NCI-H2081 (cell line): ENCODE measurements at places on chromosomes 16 and 17.
A peak's percentile ranks its signal among the peaks of the same experiment; 100 is the strongest.

GRCh38 chr16:22222998-22223397 lies 16.9 kb downstream of the EEF2K start:
- no peak for DNase-seq

DNA sequence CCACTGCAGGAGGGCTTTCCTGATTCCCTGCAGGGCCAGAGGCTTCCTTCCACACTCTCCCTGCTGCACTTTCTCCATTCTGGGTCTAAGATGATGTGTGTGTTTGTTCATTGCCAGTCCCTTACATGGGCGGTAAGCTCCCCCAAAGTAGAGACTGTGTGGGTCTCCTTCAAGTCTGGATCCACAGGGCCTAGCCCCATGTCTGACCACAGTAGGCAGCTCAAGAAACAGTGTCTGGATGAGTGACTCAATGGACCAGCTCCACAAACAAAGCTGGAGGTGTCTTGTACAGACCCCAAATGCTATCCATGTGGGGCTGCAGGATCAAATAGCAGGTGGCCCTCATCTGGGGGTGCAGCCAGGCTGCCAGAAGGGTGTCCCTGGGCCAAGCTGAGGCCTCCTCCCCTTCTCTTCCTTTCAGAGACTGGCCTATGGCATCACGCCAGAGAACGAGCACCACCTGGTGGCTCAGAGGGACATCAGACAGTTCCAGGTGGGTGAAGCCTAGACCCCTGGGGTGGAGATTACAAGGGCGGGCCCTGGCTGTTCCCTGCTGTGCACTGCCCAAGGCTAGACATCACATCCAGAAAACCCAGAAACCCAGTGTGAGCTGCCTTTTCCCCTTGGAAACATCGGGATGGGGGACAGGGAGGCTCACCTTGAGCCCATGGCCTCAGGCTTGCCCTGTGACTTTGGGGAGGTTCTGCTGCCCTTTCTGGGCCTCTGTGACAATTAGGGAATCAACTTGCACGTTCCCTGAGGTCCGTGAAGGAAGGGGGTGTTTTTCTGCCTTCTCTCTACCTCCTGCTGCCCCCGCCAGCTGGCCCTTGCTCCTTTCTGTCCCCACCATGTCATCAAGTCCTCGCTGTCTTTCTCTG lies 45.9 kb downstream of the SLC6A2 start:
- peak; percentile 50 for DNase-seq

DNA sequence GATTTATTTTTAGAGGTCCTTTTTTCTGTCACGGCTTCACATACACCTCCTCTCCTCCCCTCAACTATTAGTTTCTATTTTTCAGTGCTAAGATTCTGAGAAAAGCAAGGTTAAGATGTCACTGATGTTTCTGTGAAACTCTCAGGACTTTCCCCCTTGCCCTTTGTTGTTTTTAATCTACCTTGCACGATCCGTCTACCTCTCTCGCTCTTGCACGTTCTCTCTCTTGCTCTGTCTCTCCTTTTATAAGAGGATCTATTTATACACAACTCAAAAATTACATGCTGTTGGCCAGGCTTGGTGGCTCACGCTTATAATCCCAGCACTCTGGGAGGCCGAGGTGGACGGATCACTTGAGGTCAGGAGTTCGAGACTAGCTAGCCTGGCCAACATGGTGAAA lies 43.6 kb downstream of the RPA1 start:
- no peak for DNase-seq

DNA sequence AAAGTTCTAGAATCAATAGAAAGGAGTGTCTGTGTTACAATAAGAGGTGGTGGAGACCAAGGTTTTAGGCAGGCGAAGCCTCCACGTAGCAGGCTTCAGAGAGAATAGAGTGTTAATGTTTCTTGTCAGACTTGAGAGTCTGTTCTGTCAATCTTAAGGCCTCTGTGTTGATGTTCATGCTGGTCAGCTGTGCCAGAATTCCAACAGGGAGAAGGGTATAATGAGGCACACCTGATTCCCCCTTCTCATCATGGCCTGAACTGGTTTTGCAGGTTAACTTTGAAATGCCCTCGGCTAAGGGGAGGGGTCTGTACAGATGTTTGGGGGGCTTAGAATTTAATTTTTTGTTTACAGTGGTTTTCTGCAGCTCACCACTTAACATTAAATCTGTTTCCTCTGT lies 46.0 kb downstream of the RNF112 start:
- no peak for DNase-seq

DNA sequence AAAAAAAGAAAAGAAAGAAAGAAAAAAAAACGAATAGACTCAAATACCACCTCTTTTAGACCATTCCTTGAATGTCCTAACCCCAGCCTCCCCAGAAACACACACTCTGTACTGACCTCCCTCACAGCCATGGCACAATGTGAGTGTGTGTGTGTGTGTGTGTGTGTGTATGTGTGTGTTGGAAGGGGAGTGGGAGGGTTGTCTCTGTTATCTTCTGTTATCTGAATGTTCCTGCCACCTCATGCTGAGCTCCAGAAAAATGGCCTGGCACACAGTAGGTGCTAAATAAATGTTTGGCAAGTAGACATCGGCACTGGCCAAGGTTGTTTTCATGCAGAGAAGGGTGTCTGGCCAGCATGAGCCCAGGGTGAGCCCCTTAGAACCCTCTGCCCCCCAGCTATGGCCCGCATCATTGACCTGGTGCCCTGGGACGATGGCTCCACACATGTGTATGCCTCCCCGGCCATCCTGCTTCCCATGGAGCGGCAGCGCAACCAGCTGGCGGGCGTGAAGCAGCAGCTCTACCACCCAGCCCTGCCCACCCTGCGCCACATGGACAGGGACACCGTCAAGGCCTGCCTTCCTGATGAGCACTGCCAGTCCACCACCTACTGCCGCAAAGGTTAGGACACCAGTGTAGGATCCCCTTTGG lies 6.6 kb upstream of the CNGB1 start:
- no peak for DNase-seq

DNA sequence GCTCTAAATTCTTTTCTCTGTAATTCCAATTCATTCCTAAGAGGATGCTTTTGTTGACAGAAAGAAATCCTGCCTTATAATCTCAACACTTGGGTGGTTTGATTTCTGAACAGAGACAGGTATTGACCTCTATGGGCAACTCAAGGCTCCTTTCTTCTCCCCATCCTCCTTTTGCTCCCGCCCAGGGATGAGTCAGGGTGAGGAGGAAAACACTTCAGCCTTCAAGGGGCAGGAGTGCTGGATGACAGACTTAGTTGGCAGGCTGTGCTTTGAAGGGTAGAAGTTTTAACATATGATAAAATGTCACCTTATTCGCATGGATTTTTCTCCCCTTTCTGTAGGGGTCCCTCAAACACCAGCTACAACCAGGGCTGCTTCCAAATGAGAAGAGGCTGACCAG lies 16.7 kb upstream of the TOM1L1 start:
- no peak for DNase-seq

DNA sequence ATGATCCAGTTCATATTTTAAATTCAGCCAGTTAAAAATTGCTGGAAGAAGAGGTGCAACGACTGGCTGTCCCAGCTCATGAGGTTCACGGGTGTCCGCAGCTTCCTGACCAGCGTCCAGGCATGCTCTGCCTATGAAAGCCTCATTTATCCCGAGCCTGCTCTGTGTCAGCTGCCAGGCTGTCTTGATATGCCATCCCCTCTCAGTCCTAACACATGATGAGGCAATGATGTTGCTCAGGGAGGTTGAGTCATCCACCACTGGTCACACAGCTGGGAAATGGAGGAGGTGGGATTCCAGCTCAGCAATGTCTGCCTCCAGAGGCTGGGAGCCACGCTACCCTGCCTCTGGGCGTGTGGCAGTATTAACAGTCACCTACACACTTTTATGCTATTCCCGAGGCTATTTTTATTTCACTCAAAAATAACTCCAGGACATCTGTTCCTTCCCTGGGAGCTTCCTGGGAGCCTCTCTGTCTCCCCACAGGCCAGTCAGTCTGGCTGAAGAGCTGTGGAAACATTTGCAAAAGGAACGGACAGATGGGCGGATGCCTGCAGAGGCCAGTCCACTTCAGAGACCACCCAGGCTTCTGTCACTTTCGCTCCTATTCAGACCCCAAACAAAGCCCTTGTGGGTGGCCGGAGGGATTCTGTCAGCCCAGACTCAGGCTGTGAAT lies 22.5 kb downstream of the RAB11FIP4 start:
- no peak for DNase-seq

DNA sequence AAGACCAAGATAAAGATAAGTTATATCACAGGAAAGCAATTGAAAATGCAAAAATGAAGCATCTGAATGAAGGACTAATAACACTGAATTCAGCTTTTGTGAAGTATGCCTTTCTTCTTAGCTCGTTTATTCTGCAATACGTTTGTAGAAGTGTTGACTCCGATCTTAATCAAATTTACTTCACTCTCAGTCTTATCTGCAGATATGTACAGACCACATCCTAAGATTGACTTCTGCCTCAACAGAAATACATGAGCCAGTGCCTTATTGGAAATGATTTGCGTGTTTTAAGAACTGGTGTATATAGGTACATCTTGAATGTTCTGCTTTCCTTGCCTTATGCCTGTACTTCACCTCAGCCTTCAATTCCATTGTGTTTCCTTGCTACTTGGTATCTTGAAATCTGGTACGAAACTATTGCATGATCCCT lies 1.3 kb downstream of the ATF7IP2 start:
- no peak for DNase-seq

DNA sequence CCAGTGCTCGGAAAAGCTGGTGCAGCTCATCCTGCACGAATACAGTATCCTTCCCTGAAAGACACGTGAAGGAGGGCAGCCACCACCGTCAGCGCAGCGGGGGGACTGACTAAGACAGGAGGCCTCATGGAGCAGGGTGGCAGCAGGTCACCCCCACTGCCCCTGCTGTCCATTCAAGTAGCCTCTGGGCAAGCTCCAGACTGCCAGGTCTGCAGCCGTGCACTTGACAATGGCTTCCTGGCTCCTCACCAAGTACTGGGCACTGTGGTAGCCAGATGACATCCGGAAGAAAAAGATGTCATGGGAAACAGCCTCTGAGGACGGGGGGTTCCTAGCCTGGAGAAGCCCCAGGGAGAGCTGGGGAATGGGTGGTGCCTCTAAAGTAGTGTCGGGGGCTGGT lies 7.9 kb upstream of the MYO15A start:
- no peak for DNase-seq

GRCh38 chr16:11742093-11742535 lies 543 bp downstream of the TXNDC11 start:
- no peak for DNase-seq

DNA sequence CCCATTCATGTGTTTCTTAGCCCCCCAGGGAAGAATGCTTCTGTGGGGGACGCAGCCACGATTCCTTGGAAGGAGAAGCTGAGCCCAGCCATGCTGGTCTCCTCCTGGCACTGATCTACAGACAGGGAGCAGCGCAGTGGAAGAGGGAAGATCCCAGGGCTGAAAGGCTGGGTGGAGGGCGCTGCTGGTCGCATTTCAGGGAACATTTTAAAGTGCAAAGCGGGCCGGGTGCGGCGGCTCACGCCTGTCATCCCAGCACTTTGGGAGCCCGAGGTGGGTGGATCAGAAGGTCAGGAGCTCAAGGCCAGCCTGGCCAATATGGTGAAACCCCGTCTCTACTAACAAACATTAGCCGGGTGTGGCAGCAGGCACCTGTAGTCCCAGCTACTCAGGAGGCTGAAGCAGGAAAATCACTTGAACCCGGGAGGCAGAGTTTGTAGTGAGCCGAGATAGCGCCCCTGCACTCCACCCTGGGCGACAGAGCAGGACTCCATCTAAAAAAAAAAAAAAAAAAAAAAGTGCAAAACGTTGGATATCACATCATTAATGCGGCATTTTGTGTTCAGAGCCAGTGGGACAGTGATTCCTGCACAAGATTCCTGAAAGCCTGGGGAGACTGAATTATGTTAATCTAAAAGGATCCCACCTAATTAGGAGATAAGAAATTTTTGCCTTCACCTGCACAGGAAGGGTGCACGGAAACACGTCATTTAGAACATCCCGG lies 558 bp upstream of the CHMP6 start:
- no peak for DNase-seq

GRCh38 chr17:2056206-2057174 lies 1.6 kb downstream of the HIC1 start:
- no peak for DNase-seq

DNA sequence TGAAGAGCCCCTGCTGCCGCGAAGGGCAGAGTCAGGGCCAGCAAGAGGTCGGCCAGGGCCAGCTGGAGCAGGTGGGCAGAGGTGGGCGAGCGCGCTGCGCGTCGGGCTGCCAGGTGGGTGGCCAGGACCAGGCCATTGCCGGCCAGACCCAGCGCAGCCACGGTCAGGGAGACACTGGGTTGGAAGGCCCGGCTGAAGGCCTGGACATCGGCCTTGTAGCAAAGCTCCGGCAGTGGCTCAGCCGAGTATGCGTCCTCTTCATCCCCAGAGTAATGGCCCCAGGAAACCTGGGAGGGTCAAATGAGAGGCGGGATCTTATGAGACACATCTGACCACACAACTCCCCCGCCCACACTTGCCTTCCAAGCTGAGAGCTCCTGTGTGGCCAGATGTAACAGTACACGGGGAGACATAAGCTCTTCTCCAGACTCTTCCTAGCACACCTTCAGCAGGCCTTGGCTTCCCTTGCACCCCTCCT lies 1.3 kb downstream of the CCR10 start:
- DNase-seq = no peak
